ENCODE measurements at places on chromosomes 11 and 22.

- no peak for DNase-seq
Measured at GRCh38 chr11:108580645-108581044, 12.9 kb downstream of the EXPH5 start.

DNA sequence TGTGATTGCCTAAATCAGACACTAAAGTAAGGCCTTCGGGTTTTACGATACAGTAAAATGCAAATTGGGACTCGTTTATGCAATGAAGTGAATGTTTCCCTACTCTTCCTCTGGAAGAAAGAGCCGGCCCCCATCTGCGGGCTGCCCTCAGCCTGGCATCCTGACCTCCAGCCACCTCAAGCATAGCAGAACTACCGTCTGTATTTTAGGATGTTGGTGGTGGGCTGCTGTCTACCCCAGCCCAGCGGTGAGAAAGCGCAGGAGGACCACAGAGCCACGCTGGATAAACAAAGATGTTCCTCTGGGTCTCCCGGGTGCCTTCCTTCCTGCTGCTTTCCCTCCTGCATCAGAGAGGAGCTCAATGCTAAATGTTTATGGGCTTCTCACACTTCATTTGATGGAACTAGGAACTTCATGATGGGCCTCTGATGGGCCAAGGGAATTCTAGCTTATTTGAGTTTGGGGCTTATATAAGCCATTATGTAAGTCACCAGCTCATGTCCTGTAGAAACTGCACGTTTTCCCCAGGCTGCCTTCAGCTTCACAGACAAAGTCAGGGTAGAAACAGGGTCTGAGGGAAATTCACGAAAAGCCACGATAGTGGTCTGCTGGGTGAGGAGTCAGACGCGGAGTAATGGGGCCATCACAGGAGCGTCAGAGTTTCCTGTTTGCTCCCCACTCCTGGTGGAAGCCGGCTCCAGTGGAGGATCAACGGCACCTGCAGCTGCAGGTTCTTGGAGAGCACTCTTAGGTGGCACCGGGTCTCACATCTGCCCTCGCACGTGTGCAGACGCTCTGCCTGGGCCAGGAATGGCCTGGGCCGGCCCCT, 287.4 kb downstream of the BRD1 start:
- DNase-seq = no peak

- no peak for DNase-seq
Measured at GRCh38 chr11:73139476-73140198, 2.5 kb downstream of the FCHSD2 start.

GRCh38 chr22:50046481-50047245, 11.4 kb downstream of the TTLL8 start:
- DNase-seq = no peak

DNA sequence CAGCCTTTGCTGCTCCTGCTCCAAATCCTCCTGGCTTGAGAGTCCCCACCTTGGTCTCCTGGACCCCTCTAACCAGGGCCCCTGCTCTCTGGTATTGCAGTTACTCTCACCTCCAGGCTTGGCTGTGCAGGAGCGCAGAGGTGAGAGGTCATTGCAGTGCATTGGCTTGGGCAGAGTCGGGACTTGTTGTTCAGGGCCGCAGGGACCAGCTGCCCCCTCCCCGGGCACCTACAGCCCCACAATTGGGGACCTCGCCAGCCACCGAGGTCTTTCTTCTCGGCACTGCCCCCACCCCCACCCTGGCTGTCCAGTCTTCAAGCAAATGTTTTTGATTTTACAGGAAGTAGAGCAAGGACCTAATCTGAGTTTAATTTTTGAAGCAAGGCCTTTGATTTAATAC, 65.5 kb upstream of the FGF3 start:
- no peak for DNase-seq

DNA sequence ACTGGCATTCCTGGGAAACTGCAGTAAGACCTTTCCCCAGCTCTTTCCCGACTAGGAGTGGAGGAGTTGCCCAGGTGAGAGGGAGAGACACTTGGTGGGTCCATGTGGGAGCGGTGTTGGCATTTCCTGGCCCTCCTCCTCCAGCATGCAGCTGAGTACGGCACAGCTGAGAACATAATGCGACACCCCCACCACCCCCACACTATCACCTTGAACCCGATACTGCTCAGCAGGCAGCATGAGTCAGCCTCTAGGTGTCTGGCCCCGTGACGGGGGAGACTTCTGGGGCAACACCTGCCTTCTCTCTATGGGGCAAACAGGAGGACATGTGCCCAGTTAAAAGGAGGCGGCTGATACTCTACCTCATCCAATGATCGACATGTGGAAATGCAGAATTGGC, 64.4 kb downstream of the PKNOX2 start:
- DNase-seq = no peak

DNA sequence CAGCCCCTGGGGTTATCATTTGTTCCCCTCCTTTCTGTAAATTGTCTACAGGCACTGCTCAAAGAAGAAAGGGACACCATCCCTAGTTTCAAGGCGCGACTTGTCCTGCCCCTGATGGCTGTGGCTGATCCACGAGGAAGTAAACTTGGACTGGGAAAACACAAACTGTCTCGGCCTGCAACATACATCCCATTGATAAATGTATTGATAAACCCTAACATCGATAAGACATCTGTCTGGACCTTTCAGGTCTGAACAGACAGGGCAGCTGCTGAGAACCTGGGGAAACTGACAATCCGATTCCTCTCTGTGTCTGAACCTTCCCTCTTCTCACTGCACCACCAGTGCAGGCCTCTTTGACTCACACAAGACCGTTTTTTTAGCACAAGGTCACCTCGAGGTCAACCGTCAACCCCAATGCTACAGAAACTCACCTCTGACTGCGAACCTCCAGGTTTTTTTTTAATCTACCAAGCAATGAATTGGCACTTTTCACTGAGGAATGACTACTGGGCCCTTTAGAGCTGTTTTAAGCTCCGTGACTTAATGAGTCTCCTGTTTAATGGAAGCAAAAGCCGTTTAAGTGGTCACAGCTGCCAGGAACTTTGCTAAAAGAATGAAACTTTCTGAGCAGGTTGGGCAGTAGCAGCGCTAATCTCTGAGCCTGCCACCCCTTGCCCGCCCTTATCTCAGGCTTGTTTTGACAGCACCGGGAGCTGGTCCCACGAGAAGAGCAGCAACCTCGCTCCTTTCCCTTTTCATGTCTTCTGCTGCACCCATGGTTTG, 203.8 kb upstream of the TMEM45B start:
- DNase-seq = peak; percentile 72

- no peak for DNase-seq
Measured at GRCh38 chr22:41668971-41669911, 19.4 kb downstream of the SNU13 start.

DNA sequence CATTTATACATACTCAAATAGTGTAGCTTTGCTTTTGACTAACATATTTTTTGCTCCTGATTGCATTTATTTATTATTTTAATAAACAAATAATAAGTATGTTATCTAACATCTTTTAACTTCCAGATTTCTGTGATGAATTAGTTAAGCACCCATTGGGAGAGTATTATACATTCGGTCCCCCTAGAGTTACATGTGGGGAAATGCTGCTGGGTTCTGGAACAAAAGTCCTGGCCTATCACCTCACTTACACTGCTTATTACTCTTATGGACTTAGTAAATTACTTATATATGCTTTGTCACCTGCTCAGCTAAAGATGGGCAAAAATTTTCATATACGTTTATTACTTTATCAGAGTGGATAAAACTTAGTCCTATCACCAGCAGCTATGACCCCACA, 1163.0 kb downstream of the FAM181B start:
- no peak for DNase-seq

- DNase-seq = no peak
Measured at GRCh38 chr22:46508491-46508999, 28.9 kb downstream of the CELSR1 start.

GRCh38 chr11:86047275-86047991, 21.5 kb downstream of the PICALM start:
- no peak for DNase-seq

DNA sequence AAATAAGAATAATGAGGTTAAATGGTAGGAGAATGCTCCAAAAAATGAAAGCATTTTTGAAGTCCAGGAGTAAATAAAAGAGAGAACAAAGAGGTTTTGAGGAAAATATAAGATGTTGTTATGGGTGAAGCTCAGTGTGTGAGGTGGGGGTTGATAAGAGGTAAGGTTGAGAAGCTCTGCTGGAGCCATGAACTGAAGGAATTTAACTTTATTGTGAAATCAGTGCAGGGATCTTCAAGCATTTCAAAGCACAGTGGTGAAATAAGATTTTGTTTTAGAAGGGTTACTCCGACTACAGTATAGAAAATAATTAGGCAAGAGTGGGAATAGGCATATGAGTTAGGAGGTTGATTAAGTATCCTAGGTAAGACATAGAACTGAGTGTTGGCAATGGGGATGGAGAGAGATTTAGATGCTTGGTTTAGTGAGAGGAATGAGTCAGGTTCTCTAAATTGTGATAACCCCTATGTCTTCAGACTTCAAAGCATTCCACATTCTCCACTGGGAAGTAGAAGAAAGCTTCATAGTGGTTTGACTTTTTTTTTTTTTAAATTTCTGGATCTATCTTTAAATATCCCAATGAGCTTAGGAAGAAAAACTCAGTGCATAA, 403.2 kb downstream of the AASDHPPT start:
- DNase-seq = no peak

GRCh38 chr11:12167061-12168000, 56.9 kb downstream of the MICAL2 start:
- peak; percentile 48 for DNase-seq

DNA sequence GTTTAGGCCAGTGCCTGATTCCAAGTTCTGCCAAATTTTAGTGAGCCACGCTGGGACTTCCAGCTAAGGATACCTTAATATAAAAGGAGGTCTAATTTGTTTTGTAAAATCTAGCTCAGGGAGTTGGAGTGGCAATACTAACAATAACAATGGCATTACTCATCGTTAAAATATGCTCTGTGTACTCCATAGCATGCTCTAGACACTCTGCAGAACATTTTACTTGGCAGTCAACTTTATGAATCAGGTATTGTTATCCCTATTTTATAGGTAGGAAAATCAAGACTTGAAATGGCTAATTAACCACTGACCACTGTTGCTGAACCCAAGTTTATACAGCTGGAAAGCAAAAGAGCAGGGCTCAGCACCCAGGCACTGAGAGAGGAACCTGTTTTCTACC, 485.0 kb upstream of the KIRREL3 start:
- DNase-seq = no peak

DNA sequence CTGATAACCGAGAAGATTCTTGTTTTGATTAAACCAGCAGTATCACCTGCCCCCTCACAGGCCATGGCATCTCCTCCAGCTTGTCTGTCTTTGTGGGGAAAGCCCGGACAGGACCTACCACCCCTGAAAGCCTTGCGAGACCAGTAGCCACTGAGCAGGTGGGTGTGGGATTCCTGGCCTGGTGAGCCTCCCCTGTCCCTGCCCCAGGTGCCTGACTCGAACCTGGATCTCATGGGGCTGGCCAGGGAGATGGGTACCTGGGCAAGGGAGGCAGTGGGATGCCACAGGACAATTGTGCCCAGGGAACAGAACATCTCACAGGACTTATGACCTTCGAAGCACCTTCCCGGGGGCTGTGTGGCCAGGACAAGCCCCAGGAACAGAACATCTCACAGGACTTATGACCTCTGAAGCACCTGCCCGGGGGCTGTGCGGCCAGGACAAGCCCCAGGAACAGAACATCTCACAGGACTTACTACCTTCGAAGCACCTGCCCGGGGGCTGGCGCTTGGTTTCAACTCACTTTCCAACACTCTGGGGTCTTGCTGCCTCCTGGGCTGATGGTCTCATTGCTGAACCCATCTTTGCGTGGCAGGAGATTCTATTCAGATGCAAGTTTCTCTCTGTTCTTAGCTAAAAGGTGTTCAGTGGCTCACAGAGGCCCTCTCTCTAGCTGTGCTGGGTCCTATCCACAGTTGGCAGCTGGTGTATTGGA, 854.5 kb downstream of the BRD1 start:
- no peak for DNase-seq

- no peak for DNase-seq
Measured at GRCh38 chr22:24289114-24289513, 18.5 kb downstream of the SPECC1L start.

GRCh38 chr11:42762348-42762747, 549.4 kb upstream of the API5 start:
- no peak for DNase-seq

DNA sequence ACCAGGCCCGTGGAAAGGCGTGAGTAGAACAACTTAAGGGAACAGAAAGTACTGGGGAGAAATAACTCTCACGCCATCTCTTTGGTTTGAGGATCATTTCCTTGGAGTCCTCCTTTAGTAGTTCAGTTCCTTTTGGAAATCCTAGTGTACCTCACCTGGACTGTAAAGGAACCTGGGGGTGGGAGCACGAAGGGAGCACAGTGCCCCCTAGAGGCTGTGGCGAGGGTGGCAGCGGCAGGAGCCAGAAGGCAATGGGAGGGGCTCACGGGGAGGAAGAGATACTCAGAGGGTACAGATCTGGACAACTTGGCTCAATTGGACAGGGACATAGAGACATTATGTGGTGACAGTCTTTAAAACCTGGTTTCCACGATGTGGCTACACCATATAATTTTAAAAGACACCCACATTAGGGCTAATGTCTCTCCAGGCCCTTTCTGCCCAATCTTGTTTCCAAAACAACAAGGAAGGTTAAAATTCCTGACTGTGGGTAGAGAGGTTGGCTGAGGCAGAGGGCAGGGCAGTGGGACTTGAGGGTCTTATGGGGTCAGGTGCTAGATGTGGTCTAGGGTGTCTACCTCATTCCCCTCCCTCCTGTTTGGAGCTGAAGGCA, 87.0 kb downstream of the CSNK2A3 start:
- DNase-seq = no peak

Measured in DMS79 treated with DMSO at 0.1 percent for 48 hours (cell line).